ENCODE measurements at places on chromosomes 5 and 9.

GRCh38 chr9:2570615-2571479 lies 50.7 kb upstream of the VLDLR start:
- peak; percentile 83 for DNase-seq

DNA sequence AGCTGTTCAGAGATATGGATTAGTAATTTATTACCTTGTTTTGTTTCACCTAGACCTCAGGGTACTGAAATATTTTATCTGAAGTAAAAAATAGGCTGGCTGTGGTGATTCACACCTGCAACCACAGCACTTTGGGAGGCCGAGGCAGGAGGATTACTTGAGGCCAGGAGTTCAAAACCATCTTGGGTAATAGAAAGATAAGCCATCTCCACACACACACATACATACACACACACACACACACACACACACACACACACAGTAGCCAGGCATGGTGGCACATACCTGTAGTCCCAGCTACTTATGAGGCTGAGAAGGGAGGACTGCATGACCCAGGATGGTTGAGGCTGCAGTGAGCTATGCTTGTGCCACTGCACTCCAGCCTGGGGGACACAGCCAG lies 3.7 kb downstream of the ANXA2R start:
- DNase-seq = no peak

DNA sequence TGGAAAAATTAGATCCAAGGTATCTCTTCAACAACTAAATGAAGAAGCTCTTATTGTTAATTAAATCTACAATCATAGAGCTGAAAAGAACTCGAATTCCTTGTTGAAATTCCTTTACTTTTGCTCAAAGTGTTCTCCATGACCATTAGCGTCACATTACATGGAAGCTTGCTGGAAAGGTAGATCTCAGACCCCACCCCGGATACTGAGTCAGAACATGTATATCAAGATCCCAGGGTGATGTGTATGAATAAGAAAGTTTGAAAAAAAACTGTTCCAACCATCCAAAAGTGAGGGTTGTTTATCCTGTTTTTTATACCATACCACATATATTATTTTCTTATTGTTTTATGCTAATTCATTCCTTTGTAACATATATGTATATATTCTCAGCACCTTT lies 237.1 kb upstream of the PUM3 start:
- no peak for DNase-seq

DNA sequence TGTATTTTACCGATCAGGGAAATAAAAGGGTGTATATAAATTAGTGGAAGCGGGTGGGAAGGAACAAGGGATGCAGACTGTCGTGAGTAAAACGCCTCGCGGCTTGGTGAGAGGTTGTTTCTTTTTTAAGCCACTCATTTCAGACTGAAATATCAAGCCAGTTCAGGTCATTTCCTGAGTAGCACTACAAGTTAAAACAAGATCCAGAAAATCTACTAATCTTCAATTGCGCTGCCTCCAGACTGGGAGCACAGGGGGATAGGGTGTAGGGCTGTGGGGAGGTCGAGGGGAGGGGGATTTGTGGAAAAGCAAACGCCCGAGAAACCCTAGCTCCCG lies 140.8 kb downstream of the TSSK1B start:
- DNase-seq = no peak

GRCh38 chr9:89755821-89756220 lies 151.0 kb downstream of the GADD45G start:
- peak; percentile 56 for DNase-seq

- no peak for DNase-seq
Measured at GRCh38 chr5:158777647-158778350, 321.9 kb downstream of the EBF1 start.

DNA sequence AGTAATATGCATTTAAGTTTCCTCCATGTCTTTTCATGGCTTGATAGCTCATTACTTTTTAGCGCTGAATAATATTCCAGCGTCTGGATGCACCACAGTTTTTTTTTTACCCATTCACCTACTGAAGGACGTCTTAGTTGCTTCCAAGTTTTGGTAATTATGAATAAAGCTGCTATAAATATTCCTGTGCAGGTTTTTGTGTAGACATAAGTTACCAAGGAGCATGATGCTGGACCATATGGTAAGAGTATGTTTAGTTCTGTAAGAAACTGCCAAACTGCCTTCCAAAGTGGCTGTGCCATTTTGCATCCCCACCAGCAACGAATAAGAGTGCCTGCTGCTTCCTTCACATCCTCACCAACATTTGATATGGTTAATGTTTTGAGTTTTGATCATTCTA lies 195.6 kb downstream of the PIK3R1 start:
- no peak for DNase-seq

DNA sequence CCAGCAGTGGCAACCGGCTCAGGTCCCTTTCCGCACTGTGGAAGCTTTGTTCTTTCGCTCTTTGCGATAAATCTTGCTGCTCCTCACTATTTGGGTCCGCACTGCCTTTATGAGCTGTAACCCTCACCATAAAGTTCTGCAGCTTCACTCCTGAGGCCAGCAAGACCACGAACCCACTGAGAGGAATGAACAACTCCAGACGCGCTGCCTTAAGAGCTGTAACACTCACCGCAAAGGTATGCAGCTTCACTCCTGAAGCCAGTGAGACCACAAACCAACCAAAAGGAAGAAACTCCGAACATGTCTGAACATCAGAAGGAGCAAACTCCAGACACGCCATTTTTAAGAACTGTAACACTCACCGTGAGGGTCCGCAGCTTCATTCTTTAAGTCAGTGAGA lies 103.5 kb downstream of the GLIS3 start:
- peak; percentile 74 for DNase-seq

- DNase-seq = peak; percentile 82
Measured at GRCh38 chr5:173954671-173955521, 34.1 kb upstream of the C5orf47 start.

DNA sequence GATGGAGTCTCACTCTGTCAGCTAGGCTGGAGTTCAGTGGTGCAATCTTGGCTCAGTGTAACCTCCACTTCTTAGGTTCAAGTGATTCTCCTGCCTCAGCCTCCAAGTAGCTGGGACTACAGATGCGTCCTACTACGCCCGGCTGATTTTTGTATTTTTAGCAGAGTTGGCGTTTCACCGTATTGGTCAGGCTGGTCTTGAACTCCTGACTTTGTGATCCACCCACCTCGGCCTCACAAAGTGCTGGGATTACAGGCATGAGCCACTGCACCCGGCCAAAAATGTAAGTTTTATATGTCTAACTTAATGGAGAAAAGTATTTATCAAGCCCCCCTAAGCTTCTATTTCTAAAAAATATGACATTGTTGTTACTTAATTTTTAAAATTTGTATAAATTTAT lies 98.2 kb upstream of the RIOK2 start:
- no peak for DNase-seq

GRCh38 chr5:97162045-97162444 lies 19.6 kb upstream of the LIX1 start:
- DNase-seq = peak; percentile 57

DNA sequence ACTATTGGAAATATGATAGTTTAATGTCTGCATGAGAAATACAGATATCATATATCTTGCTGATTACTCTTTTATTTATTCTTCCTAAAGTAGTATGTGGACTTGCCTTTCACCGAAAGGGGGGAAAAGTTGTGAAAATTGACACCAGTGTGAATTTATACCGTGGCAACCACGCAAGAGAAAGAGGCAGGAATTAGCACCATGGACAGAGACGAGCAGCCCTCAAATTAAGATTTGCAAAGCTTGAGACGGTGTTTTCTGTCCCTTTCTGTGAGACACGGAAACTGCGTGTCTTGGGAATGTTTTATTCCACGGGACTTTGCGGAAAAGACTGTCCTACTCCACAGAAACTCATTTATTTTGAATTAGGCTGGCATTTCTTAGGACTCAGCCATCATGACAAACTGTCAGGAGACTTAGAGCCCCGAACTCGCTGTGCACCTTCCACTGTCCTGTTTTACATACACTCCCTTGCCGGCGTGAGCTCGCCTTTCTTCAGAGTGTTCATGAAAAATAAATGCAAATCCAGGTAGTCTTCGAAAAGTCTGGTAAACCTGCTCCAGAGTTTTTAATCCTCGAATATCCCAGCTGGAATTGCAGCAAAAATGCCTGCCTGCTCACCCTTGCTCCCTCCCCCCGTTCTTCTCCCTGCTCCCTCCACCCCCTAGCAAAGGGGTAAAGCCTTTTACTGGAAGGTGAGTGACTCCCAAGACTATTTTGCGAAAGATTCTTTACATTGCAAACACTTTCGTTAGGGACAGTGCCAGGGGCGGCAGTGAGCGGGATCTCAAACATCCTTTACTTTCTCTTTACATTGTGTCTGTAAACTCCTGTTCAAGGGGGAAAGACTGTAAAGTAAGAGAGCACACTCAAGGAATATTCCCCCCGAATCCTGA lies 3.8 kb upstream of the ELAVL2 start:
- DNase-seq = no peak

- peak; percentile 41 for DNase-seq
Measured at GRCh38 chr9:35553670-35554543, 51.2 kb upstream of the TESK1 start.

DNA sequence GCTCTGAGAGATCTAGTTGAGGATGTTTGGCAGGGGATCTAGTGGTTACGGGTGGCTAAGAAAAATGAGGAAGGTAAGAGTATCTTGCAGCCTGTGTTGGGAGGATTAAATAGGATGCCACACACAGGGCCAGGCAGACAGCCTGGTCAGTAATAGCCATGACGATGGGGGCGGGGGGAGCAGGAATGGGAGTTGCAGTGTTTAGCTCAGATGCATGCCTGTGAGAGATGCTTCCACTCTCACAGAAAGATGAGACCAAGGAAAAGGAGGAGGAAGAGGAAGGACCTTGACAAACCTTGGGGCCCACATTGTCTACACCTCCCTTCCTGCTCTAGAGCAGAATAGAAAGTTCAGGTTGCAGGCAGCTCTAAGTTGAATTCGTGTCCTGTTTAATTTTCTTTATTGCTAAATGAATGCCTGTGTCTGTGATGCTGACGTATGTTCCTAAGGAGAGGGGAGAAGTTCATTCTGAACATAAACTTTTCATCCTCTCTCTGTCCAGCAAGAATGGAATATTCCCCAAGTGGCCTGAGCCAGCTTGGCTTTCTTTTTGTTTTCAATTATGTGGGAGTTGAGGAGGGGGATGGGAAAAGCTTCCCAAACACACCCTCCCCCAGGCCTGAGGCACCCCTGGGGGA lies 28.7 kb downstream of the TGFBI start:
- peak; percentile 87 for DNase-seq

DNA sequence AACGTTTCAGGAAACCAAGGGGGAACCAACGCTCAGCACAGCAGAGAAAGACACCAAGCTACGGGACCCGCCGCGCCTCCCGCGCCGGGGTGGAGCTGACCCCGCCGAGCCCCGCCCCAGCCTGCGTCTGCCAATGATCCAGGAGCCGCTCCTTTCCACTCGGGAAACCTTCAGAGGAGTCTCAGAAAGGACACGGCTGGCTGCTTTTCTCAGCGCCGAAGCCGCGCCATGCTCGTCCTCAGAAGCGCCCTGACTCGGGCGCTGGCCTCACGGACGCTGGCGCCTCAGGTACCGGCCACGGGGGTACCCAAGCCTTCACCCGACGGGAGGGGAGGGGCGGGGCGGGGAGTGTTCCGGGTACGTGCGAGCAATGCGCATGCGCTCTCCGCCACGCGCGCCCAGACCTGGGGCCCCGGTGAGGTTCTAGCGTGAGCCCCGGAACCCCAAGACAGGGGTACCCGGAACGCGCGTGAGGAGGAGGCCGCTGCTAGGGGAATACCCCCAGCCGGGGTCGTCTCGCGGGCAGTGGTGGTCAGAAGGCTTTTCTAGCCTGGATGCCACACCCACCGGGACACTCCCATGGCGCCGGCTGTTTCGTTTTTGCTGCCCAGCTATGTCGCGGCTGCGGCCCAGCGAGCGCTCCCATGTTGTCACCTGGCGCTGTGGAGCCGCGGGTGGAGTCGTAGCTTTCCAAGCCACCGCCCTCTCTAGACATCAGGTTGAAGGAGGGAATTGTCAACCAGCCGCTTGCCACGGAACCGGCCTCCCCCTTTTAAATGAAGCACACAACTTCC lies at the start of gene NIPSNAP3A:
TSS of gene NIPSNAP3A (plus strand) at position 119 of the 794 bp plus-strand sequence. CDS start at position 229, 110 bp downstream.
- DNase-seq = peak; percentile 47

DNA sequence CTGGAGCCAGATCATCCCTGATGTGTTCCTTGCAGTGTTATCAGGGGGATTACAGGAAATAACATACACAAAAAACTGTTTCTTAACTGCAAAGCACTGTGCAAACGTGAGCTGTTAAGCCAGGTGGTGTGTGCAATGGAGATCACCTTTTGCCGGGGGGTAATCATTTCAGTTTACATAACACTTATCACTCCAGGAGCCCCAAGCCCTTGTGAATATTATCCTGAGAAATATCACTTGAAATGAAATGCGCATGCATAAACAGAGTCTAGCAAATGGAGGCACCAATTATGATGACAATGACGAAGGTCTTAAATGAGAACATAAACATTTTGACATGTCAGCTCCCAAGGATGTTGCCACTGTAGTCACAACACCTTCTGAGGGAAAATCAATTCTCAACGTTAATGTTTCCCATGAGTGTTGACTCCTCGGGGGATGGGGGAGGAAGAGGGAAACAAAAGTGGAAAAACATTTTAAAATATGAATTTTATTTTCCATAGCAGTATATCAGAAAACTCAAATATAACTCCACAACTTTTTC lies 54.5 kb upstream of the RAD23B start:
- DNase-seq = no peak

- DNase-seq = peak; percentile 23
Measured at GRCh38 chr5:93279296-93279963, 301.6 kb downstream of the NR2F1-AS1 start.

DNA sequence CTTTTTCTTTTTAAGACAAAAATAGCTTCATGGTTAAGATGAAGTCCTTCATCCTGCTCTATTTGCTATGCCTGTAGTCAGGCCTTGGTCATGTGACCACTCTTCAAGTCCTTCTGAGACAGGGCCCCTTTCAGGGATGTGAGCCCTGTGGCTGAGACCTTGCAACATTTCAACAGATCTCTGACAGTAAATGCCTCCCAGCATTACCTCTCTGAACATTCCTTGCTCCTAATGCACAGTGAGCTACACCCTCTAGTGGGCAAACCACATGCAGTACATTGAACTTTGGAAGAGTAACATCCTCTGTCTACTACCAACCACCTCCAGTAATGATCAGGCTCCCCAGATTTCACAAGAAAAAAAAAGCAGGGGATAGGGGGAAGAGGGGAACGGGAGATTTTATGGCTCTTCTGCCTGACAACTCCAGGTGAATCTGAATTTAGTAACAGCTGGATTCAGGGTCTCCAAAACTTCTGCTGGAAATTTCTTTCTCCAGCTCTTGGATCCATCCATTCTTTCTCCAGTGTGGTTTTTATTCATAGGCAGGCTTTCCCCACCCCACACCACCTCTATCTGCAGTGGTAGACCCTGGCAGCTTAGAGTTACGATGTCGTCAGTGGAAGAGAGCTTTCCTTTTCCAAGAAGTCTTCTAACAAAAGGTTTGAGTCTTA lies 8.9 kb upstream of the FBXO38 start:
- DNase-seq = peak; percentile 26

- DNase-seq = no peak
Measured at GRCh38 chr9:7407246-7407645, 392.3 kb downstream of the DMAC1 start.

- no peak for DNase-seq
Measured at GRCh38 chr5:144395704-144396103, 225.0 kb downstream of the KCTD16 start.

- DNase-seq = no peak
Measured at GRCh38 chr5:150777685-150778084, 872 bp upstream of the SMIM3 start.

GRCh38 chr9:88936668-88937067 lies 54.6 kb upstream of the S1PR3 start:
- DNase-seq = peak; percentile 22
